NCI-H1930 (cell line): ENCODE measurements at places on chromosomes 5 and 9.

DNA sequence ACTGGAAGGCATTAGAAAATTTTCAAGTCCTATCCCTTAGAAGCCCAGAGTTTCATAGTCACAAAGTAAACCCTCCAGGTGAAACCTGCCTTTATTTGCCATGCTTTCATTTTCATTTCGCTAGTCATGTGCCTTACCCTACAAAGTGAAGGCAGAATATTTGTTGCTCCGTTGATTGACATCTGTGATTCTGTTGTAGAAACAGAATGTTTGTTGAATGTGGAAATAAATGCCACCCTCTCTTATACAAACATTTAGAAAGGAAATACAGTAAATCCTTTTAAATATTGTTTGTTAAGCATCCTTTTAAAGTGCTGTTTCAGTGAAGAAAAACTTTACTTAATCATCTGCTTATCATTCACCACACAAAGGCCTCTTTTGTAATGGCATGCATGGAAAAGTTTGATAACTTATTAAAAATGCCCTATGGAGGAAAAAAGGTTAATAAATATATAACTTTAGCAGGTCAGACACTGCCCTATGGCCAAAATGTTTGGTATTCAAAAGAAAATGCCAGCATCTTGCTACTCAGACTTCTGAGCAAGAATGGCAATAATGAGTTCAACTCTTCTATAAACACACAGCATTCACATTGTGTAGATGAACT lies 34.3 kb upstream of the CAST start:
- DNase-seq: no peak

DNA sequence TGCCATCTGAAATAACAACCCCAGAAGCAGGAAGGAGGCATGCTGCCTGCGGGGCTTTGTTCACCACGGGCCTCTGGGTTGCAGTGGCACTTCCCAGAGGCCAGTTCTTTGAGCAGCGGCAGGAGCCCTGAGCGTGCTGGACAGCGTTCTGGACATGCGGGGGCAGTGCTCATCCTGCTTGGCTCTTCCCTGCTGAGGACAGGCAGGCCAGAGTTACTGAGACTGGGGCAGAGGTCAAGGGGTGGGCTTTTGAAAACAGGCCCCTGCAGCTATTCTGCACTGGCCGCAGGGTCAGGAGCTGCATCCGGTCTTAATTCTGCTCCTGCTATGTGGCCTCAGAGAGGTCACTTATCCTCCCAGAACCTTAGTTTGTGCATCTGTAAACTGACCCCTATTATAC lies 258.6 kb downstream of the FSTL4 start:
- DNase-seq: no peak

DNA sequence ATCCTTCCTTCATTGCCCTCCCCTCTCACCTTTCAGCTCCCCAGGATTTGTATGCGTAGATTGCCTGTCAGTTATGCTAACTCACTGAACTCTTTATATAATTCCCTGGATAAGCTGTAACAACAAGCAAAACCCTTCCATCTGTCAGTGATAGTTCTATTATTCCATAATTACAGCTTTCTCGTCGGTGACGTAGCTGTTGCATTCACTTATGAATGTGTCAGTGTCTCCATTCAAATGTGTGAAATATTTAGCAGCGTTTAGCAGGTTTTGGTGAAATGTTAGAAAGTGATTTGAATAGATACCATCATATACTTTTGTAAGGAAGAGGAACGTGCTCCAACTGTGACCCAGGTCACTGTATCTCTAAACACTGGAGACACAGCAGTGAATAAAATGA lies 45.2 kb downstream of the PIP5K1B start:
- DNase-seq: no peak

DNA sequence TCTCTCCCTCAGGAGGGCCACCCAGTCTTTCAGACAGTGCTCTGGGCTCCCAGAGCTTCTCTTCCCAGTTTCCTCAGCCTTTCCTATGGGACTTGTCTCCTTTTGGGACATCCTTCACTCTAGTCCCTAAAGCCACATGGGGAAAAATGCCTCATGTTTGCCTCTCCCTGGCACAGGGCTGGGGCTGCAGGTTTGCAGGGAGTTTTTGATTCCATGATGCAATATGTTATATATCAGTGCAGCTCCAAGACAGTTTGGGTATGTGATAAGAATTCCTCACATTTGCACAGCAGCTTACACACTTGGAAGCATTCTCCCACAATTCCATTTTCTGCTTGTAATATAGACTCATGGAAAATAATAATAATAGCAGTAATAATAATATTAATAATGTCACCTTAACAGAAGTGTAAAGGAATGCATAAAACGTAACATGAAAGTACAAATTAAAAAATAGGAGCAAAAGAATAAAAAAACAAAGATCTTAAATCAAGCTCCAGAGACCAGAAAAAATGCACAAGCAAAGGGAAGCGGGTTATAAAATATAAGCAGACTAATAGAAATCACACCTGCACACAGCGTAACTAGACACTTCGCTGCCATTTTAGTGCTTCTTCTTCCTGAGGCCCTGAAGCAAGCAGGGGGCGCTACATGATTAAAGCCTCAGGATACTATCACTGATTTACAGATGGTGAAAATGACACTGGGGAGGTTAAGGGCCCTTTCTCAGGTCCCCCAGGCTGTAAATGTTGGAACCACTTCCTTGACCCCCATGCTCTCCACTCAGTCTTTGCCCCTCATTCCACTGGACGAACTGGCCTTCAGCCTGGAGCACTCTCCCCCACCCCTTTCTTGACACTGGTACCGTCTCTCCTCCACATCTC lies 70.0 kb upstream of the IL17B start:
- peak; percentile 5 for DNase-seq

DNA sequence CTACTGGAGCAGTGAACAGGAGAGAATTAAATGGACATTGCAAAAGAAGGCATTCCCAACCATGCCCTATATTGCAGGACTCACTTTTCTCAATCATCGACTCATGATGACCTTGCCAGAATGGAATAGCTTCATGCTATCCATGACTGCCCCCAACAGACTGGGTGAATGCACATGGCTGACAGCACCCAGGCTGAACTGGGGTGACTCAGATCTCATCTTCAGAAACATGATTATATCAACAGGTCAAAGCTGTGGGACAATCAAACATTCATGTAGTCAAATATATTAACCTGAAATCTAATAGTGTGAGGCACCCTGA lies 34.7 kb upstream of the MIER3 start:
- no peak for DNase-seq

DNA sequence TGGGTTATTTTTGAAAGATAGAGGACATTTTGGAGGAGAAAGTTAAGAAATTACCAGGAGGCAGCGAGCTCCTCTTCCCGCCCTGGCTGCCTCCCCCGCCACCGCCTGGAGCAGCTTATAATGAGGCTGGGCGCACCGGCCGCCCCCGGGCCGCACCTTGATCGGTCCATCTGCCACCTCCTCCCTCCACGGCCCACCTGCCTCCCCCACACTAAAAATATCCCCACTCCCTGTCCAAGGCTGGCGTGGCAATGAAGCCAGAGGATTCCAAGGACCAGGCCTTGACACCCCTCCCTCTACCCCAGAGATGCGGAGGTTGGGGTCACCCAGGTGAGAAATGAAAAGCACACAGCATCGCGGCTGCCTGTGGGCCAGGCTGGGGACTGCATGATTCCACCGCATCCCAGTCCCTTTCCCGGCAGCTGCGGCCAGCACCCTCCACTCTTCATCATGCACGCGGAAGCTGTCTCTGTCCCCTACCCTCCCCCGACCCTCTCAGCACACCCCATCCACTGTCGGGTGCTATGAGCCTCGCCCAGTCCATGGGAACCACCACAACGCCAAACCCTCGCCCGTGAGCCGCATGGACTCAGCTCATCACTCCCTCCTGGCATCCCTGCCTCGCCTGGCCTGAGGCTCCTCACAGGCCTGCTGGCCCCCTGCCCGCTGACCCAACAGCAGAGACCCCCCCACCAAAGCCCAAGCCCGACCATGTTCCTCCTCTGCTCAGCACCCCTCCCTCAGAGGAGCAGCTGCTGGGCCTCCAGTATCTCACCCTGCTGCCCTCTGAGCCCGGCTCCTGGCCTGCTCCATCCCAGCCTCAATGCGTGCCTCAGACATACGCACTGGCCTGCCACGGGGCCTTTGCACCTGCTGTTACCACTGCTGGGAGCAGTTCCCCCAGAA lies 50.0 kb downstream of the SARDH start:
- DNase-seq: no peak

GRCh38 chr5:172453986-172454357 lies 353 bp downstream of the SH3PXD2B start:
- no peak for DNase-seq

DNA sequence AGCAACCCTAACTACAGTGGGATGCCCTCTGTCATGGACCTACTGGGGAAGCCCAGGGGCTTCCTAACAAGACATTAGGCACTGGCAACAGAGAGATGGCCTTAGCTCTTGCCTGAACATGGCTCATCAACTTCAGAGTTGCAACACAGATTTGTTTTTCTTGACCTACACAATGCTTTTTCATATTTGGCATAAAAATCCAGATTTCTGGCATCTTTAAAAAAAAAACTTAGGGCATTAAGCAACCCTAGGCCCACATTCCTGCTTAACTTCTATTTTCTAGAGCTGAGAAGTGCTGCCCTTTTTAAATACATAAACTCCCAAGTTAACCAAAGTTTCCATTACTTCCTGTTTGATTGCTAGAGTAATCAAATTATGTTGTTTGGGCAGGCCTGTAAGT lies 8.0 kb downstream of the GRIA1 start:
- no peak for DNase-seq

DNA sequence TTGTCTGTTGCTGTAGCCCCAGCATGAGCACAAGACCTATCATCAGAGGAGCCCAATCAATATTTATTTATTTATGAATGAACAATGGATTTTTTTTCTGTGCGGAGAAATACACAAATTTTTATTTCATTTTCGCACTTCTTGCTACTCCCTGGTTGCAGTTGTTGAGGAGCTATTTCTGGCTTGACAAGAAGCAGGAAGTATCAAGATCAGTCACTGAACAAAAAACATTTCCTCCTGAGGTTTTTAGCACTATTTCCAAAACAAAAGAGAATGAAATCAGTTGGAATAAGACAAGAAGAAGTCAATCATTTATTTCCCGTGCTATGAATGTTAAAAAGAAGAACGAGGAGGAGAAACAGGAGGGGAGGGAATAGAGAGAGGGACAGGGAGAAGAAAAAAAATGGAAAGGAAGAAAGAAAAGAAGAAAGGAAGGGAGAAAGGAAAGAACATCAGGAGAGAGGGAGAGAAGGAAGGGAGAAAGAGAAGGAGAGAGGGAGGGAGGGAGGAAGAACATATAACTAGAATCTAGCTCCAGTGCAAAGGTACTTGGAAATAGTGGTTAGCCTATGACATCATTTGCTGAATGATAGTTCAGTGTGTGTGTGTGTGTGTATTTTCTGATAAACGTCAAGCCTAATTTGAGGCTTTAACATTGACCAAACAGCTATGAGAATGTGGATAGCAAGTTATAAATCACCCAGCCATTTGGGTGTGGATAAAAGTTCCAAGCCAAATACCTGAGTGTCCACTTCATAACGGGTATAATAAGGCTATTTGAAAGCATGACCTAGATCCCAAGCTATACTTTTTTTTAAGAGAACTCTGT lies 586.0 kb downstream of the EBF1 start:
- DNase-seq: no peak

- DNase-seq: no peak
These were observed 18.9 kb downstream of the ADAMTS2 start for GRCh38 chr5:179326122-179326927.

DNA sequence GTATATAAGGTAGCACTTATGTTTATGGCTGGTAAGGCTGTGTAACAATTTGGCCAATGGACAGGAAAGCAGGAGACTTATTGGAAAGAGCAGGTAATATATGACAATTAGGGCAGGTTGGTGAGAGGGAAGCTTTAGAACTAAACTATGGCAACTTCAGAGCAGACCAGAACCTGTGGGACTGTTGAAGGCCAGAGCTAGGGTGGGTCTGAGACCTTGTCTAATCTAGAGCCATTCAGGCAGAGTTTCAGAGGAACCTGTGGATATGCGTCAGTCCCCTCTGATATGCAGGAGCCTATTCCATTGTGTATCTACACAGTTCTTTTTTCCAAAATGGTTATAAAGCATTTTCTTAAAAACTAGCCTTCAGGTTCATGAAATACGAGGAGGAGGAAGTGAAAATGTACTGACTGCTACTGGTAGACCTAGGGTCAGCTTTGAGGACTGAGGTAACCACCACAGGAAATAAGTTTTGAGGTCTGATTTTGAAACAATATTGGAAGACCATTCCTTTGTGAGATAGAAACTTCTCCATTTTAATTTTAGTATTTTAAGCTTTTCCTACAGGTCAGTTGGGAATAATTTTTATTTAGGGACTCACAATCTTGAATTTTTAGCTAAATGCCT lies 37.6 kb downstream of the ELL2 start:
- DNase-seq: no peak

- no peak for DNase-seq
These were observed 873.1 kb upstream of the CTNND2 start for GRCh38 chr5:12777342-12777741.

- DNase-seq: peak; percentile 63
These were observed 2.5 kb downstream of the PTGES2 start for GRCh38 chr9:128124873-128125579.
